ENCODE measurements at places on chromosomes 12 and 14. TPM values are rescaled to one million over a fixed set of nuclear protein-coding genes. Genes with fewer than 3 reads are reported as not detected.

The ESPL1 gene
- total RNA-seq: 0.97 TPM

The ACVRL1 gene
- total RNA-seq: 49.6 TPM

The IAPP gene
- not detected for total RNA-seq

The GRIP1 gene
- 5.4 TPM for total RNA-seq

The PLEKHG7 gene
- total RNA-seq: not detected

The LTB4R2 gene
- total RNA-seq: 0.57 TPM

All from Right ventricle myocardium inferior (tissue), 1 donor.